ENCODE measurements at places on chromosomes 13 and 19.
A peak's percentile ranks its signal among the peaks of the same experiment; 100 is the strongest.

DNA sequence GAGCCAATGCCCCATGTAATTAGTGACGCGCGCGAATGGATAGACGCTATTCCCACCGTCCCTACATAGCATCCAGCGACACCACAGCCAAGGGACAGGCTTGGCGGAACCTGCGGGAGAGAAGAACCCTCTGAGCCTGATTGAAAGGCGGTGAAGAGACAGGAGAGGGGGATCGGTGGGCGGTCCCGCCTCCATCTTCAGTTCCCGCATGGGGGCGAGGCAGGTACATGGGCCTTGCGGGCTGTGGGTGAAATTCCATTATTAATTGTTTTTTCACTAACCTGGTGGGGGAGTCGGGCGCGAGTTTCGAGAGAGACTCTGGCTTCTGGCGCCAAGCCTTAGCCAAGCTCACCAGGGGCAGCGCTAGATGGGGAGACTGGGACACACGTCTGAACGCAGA is 8.4 kb upstream of the TEX101 start:
- DNase-seq = no peak

DNA sequence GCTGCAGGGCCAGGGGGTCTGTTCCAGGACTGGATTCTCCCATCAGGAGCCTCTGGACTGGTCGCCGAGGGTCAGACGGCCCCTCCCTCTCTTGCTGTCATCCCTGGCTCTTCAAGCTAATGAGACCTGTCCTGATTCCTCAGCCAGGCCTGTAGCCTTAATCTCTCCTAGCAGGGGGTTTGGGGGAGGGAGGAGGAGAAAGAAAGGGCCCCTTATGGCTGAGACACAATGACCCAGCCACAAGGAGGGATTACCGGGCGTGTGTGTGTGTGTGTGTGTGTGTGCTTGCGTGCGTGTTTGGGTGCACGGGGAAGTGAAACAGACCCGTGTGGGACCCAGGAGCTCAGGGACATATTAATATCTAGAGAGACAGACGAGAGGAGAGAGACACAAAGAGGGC is 1.9 kb upstream of the CRX start:
- peak; percentile 36 for DNase-seq

DNA sequence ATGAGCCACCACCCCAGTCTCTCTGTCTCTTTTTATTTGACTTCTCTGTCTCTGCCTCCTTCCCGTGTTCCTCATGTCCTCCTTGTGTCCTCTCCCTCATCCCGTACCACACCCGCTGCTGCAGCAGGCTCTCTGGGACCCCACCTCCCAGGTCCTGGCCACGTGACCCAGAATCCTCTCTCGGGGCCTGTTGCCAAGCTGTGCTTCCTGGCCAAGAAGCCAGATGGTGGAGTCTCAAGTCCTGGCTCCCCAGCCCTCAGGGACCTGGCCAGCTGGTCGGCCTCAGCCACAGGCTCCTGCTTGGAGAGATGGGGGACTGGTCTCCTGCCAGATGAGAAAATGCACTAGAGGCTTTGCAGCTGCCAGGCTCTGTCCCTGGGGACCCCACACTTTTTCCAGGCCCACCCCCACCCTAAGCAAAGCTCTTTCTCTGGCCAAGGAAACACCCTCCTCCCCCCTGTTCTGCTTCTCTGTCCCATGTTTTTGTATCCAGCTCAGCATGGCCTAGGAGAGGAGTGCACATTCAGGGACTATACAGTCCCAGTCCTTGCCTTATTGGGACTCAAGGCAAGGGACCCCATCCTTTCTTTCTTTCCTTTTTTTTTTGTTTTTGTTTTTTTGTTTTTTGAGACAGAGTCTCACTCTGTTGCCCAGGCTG is 34.3 kb upstream of the SHKBP1 start:
- peak; percentile 99 for DNase-seq

- no peak for DNase-seq
Observed at GRCh38 chr19:48719263-48720171, at the start of gene MAMSTR. Gene MAMSTR, minus strand, starts transcription at chr19:48719725. Its CDS starts 694 bp downstream, at chr19:48719031.

- peak; percentile 42 for DNase-seq
Observed at GRCh38 chr13:97429681-97430081, 4.3 kb upstream of the RAP2A start.

DNA sequence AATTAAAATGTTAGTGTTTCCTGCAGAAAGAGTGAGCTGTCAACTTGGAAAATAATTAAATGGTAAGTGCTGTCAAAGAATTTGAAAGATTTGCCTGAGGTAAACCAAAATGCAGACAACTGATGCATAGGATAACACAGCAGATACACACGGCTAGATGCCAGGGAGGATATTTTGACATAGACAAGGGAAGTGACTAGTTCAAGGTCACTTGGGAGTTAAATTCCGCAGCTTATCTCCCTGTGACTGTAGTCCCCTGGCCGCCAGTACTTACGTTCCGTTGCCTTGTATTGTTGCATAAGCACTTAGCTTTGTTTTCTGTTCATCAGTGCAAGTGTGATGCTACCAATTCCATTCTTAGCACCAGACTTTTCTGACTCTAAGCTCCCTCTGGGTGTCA is 247.3 kb upstream of the MAB21L1 start:
- no peak for DNase-seq

DNA sequence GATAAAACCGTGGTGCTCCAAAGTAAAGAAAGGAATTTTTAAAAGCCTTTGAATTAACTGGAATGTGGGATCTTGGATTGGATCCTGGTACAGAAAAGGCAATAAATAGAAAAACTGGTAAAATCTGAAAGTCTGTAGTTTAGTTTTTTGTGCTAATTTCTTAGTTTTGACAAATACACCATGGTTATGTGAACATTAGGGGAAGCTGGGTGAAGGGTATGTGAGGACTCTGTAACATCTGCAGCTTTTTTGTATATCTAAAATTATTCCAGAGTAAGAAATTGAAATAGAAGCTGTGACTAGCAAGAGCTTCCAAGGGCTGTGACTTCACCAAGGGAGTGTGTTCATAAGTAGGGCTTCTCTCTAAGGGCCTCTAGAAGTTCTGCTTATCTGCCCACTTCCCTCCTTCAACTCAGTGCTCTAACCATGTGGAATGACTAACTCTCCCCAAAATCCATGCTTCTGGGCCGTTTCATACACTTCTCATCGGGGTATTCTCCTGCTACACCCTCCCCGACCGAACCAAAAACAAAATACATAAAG is 26.5 kb downstream of the ARHGAP35 start:
- no peak for DNase-seq

GRCh38 chr19:34313188-34313587 is 51.8 kb upstream of the GPI start:
- no peak for DNase-seq

DNA sequence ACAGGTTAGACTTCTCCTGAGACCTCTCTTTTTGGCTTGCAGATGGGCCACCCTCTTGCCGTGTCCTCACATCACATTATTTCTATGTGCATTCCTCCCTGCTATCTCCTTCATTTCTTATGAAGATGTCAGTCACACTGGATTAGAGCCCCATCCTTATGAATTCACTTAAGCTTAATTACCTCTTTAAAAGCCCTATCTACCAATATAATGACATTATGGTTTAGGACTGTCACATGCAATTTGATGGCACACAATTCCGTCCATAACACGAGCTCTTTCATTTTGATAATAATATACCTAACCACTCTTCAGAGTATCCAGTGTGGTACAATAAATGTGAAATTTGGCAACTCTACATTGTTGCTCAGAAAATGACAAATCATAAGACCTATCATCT is 1037.3 kb downstream of the DIAPH3 start:
- no peak for DNase-seq

DNA sequence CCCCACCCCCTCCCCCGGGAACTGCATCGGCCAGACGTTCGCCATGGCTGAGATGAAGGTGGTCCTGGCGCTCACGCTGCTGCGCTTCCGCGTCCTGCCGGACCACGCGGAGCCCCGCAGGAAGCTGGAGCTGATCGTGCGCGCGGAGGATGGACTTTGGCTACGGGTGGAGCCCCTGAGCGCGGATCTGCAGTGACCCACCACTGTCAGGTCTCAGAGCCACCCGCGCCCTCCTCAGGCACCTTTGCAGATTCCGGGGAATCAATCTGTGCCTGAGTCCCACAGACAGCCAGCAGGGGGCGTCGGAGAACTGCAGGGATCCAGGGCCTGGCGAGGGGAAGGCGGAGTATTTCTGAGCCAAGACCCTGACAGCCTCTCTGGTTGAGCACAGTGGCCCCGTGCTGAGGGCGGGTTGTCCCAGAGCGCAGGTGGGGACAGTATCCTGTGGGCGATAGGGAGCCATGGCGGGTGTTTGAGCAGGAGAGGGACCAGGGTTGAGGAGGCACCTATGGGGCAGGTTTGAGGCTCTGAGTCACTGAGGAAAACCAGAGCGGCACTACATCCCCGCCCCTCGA is 30.4 kb upstream of the CYP4F8 start:
- no peak for DNase-seq

DNA sequence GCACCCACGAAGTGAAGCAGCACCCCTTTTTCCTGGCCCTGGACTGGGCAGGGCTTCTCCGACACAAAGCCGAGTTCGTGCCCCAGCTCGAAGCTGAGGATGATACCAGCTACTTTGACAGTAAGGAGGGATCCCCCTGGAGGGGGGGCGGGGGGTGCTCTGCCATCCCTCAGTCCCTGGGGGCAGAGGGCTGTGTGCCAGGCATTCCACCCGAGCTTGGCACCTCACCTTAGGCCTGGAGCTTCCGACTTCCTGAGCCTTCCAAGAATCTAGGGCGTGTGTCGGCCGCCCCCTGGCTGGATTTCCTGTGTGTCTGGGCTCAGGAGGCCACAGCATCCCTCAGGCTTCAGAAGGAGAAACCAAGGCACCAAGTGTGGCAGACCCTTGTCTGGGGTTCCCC is 15.7 kb upstream of the PIK3R2 start:
- no peak for DNase-seq

- DNase-seq = no peak
Observed at GRCh38 chr19:10230173-10230860, 814 bp downstream of the S1PR2 start.

- no peak for DNase-seq
Observed at GRCh38 chr13:81318231-81319019, 977.5 kb upstream of the SPRY2 start.

GRCh38 chr19:35641515-35642151 is at the start of gene ETV2:
Gene ETV2, plus strand, starts transcription at chr19:35641745. Its CDS starts 716 bp downstream, at chr19:35642461.
- no peak for DNase-seq

DNA sequence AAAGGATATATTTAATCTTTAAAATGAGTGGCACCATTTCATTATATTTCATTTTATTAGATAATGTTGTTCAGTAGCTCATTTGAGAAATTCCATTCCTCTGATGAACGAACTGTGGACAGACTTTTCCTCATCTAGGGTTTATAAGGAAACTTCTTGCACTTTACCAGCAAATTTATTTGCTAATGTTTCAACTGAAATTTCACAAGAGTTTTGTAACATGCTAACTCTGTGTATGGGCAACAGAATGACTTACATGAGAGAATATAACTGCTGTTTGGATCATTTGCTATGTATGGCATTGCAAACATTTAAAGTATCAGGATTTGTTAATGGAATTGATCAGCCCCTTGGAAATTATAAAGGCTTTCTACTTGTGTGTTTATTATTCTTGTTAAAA is 3.7 kb upstream of the IRS2 start:
- no peak for DNase-seq

- peak; percentile 51 for DNase-seq
Observed at GRCh38 chr19:6739390-6739882, at the start of gene TRIP10. Gene TRIP10, plus strand, starts transcription at chr19:6739680. Its CDS starts 82 bp downstream, at chr19:6739762.

DNA sequence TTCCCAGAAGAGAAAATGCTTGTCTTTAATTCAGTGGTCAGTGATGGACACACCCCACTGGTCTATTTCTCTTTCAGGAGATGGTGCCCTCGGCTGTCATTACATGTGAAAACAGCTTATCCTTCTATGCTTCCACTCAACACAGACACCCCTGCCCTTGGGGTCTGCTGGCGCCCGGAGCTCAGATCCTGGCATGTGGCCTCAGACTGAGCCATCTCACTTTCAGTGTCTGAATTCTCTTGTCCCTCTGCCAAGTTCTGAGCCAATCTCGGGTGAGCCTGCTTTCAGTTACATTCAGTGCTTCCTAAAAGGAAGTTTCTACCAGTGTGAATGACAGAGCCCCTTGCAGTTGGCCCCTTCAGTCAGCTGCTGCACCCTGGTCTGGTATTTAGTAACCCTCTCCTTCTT is 293.6 kb downstream of the DNAJC15 start:
- no peak for DNase-seq

GRCh38 chr19:55212447-55212846 is 3.1 kb upstream of the PTPRH start:
- no peak for DNase-seq

GRCh38 chr19:1068009-1069001 is 1.3 kb downstream of the ARHGAP45 start:
- DNase-seq = no peak

DNA sequence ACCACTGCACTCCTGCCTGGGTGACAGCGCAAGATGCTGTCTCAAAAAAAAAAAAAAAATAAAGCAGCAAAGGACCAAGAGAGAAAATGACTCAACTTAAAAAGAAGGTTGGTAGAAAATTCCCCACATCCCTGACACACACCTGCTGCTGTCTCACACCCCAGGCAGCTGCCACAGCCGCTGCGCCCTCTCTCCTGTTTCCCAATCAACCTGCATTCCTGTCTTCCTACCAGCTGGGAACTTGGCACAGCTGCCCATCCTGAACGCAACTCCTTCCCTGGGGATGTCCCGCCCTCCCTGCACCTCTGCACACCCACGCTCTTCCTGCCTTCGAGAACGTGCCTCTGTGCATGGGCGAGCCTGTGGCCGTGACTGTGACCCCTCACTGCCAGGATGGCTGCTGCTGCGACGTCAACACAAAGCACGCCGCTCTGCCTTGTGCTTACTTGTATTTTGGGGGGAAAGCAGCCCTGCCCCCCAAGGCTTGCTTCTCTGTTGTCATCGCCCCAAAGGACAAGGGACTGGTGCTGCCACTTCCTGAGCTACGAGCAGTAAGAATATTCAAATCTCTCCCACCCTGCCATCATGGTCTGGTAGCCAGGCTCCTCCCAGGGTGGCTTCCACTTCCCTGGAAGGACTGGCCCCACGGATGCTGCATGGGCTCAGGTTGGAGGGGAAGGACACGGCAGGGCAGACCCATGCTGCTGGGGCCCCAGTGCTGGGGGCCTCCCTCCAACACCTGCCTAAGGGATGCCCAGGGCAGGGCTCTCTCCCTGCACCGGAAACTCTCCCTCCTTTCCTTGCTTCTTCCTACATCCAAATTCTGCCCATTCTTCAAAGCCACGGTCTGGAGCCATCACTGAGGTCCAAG is 20.7 kb downstream of the SH3GL1 start:
- no peak for DNase-seq

DNA sequence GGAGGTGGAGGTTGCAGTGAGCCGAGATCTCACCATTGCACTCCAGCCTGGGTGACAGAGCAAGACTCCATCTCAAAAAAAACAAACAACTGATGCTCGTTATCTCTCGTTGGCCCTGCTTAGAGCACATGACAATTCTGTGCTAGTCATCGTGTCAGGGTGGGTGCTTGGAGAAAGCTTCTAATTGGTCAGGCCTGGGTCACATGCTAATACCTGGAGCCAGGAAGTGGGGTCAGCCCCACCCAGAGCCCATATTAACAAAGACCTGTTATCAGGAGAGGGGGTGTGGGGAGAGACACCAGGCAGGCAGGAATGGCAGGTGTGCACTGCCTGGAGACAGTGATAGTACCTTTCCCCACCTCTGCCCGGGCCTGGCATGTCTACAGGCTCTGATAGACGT is 84.9 kb downstream of the DPF1 start:
- DNase-seq = no peak

Data from NCI-H524 treated with DMSO at 0.1 percent for 48 hours (cell line).